Stimulated activated CD4-positive, alpha-beta T cell treated with anti-CD3 and anti-CD28 coated beads, Interleukin-1b, Interleukin-23, amount 100 ng/mL, for 1 hour (primary cell): ENCODE measurements at places on chromosomes 7 and 10.

- no peak for DNase-seq
These were observed 326.3 kb upstream of the BMPER start for GRCh38 chr7:33578881-33579672.

DNA sequence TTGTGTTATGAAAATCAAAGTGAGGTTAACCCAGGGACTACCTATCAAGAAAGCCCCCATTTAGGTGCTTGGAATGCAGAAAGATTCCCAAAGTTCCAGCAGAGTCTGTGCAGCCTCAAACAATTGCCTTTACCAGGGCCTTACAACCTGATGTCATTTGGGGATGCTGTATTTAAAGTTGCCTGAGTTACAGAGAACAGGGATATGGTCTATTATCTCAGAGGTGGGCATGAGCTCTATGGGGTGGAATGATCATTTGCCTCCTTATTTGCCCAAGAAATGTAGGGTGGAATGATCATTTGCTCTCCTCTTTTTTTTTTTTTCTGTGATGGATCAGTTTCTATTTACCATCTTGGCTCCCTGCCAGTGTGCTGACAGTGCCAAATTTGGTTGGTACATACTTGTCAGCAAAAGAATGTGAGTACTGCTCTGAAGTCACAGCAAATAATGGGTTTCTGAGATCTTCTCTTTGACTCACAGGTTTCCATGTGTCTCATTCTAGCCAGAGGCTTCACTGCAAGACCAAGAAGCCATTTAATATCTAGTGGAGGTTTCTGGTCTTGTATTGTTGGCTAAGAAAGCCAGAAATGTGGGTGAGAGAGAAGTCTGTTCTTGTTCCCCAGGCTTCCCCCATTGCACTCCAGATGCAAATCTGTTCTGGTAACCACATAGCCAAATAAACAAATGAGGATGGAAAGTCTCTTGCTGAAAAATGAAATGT lies 45.5 kb upstream of the ZNRF2 start:
- no peak for DNase-seq

DNA sequence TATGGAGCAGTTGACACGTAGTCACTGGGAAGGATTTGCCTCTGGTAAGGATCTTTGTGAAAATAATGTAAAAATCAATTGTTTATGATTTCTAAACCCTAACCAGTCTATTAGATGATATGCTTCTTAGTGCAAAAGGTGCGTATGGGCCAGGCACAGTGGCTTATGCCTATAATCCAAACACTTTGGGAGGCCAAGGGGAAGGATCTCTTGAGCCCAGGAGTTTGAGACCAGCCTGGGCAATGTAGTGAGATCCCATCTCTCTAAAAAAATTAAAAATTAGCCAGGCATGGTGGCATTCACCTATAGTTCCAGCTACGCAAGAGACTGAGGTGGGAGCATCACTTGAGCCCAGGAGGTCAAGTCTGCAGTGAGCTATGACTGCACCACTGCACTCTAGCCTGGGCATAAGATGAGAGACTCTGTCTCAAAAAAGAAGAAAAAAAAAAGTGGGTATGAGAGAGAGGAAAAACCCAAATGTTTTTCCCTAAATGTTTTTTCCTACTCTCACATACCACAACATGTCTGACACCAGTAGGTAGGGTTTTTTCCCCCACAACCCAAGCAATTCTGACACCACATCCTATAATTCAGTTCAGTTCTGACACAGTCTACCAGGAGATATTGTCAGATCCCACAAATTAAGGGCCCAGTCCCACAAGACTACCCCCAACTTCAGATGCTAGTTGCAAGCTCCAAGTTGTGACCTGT lies 36.5 kb downstream of the DNAJC9 start:
- no peak for DNase-seq

DNA sequence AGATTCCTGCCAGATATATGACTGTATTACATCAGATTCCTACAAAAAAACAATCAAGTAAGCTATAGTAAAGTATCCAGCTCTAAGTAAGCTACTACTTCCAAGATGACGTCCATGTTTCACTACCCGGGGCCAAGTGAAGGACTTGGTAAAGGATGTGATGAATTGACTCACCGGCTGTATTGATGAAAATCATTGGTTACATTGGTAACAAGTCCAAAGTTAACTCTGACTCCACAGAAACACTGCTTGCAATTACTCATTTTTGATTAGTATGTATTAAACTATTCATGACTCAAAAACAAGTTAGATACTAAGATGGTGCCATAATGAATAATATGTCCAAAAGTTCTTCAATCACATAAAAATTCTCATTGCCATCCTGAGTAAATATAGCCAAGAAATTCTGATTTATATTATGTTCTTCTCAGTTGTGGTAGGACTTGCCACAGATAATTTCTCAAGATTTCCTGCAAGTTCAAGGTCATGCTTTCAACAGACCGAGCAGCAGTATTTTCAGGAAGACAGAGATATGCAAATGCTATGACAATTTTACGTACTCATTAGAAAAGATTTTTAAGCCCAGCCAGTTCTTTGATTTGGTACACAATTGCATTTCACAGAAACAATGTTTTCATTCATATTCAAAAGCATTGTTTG lies 12.6 kb upstream of the DNAJC1 start:
- DNase-seq, result no peak

DNA sequence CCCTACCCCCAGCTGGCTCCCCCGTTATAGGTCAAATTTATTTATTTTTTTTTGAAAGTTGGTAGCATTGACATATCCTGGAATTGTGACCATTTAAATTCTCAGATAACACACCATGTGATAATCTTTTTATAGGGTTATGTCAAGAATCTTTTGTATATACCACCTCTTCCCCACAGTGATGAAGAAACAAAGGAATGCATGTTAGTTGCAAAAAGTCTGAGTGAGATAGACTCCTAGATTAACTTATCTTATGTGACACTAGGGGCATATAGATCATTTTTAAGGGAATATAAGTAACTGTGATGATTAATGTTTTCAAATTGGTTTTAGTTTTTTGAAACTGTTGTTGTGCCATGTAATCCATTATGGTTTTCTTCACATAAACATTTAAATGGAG lies 68.3 kb downstream of the MLLT10 start:
- no peak for DNase-seq

DNA sequence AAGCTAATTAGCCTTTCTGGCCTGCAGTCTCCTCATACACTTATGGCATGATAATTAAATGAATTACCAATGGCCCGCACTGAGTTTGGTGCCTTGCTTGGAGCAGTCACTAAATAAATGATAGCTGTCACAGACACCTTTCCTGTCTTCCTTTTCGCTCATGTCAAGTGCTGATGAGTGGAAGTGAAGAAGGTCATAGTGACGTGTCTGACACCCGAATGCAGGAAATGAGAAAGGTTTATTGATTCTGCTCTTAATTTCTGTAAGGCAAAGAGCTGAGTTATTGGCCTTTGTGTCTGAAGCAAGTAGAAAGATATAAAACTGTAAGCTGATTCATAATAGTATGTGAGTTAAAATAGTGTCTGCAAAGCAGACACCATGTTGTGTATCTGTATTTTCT lies 13.2 kb upstream of the ESYT2 start:
- no peak for DNase-seq

GRCh38 chr10:86402283-86402941 lies 35.8 kb upstream of the GRID1 start:
- no peak for DNase-seq

GRCh38 chr10:88835096-88835909 lies 16.3 kb downstream of the ANKRD22 start:
- DNase-seq, result peak; percentile 75

DNA sequence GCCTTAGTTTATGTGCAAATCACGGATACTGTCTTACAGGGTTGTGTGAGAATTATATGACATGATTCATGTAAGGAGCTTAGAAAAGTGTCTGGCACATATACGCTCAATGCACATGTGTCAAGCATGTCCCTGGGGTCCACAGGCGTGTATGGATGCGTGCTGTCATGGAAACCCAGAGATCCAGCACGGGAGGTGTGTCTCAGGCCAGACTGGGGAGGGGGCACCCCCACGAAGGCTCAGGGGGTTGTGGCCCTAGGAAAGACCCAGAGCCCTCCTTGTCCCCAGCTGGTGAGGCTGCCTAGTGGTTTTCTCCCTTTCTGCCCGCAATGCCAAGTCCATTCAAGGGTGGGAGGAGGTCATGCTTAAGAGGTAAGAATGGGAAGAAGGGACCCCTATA lies 9.1 kb downstream of the BTBD16 start:
- DNase-seq, result no peak

DNA sequence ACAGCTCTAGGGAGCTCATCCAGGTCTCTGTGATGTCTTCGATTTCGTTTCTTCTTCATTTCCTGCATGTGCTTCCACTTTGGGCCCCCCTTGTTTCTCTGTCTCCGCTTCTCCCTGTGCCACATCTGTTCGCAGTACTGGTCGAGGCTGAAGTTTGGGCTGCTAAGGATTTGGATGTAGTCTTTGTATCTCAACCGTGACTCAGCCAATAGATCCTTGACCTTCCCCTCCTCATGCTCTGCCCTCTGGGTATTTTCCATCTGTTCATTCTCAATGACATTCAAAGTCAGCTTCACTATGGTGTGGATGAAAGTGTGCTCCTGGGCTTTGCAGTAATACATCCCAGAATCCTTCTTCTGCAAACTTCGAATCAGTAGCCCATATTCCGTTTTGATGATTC lies 187.4 kb downstream of the SEMA3D start:
- no peak for DNase-seq

GRCh38 chr10:120606051-120606764 lies 149.2 kb downstream of the PLPP4 start:
- no peak for DNase-seq

GRCh38 chr10:128364631-128365030 lies 238.4 kb upstream of the MKI67 start:
- no peak for DNase-seq

GRCh38 chr10:68272833-68273232 lies 40.9 kb upstream of the ATOH7 start:
- DNase-seq, result no peak

DNA sequence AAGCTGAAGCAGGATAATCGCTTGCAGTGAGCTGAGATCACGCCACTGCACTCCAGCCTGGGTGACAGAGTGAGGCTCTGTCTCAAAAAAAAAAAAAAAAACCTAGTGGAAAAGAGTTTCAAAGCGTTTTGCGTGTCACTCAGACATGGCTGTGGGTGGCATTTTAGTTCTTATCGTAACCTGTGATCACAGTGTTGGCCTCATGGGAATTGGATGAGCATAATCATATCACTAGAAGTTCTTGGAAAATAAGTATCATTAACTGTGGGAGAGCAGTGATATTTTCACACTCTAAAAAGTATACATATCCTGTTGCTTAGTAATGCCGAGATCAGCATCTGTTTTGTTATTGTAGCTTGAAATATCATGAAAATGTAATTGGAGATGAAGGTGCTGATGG lies 92.6 kb downstream of the CREM start:
- DNase-seq, result no peak

GRCh38 chr7:14590206-14590605 lies 312.3 kb downstream of the DGKB start:
- no peak for DNase-seq

GRCh38 chr7:116172353-116172752 lies 38.0 kb upstream of the TES start:
- no peak for DNase-seq

GRCh38 chr7:21407796-21408480 lies 19.9 kb upstream of the SP4 start:
- no peak for DNase-seq

DNA sequence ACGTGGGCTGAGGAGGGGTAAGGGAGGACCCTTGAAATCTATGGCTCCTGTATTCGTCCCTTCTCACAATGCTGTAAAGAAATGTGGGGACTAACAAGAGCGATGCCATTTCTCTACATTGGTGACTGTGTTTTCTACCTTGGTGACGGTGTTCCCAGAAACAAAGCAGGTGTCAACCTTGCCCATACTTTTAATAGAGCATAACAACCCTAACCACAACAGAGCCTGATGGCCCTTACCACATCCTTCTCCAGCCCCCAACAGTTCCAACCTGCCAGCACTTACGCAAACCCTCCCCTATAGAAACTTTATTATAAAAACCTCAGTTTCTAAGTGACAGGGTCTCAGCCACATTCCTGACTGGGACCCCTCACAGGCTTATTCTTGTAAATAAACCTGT lies 28.2 kb upstream of the ADCYAP1R1 start:
- no peak for DNase-seq

- no peak for DNase-seq
These were observed 49.4 kb downstream of the BUB3 start for GRCh38 chr10:123203393-123204126.

GRCh38 chr10:128065881-128066534 lies 60.2 kb downstream of the MKI67 start:
- DNase-seq, result no peak

GRCh38 chr10:116255886-116256751 lies 16.9 kb downstream of the GFRA1 start:
- no peak for DNase-seq

DNA sequence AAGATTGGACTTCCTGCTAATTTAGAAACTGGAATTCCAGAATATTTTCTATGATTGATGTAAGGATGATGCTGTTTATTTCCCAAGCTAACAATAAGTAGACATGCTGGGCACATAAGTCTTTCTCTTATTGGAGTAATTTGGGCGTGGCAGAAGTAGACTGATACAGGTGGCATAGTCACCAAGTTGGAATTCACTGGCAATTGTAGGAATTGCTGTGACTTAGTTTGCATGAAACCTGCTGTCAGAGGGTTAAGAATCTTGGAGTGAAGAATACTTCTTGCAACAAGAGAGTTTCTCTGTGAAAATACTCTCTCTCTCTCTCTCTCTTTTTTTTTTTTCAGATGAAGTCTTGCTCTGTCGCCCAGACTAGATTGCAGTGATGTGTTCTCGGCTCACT lies 569.7 kb downstream of the REEP3 start:
- no peak for DNase-seq

- no peak for DNase-seq
These were observed 104.2 kb downstream of the ARID5B start for GRCh38 chr10:62005687-62006086.

DNA sequence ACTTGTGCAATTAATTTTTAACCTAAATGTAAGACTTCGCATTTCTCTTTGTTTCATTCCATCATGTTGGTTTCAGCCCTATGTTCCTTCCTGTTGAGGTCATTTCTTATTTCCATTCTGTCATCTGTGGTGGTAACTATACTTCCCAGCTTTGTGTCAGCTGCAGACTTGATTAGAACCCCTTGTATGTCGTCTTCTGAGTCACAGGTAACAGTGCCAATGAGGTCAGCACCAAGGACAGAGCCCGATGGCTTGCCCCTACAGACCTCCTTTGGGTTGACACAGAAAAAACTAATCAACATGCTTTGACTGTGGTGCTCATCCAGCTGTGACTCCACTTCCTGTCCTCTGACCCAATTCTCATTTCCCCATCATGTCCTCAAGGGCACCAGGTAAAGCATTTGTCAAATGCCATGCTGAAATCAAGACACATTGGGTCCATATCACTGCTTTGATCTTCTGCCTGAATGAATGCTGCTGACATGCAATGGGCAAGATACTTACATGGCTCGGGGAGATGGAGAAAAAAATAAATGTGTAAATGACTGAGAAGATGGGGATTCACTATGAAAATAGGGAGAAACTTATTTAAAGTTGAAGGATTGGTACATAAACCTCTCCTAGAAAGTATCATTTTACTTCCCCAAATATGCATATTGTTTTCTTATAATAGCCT lies 25.6 kb upstream of the CRTAC1 start:
- no peak for DNase-seq

- DNase-seq, result no peak
These were observed 67.4 kb upstream of the SLC35G1 start for GRCh38 chr10:93826355-93826754.
